Stimulated activated CD4-positive, alpha-beta T cell treated with anti-CD3 and anti-CD28 coated beads, Interleukin-1b, Interleukin-23, amount 100 ng/mL, for 24 hours (primary cell): ENCODE measurements at places on chromosomes 11 and 22.

DNA sequence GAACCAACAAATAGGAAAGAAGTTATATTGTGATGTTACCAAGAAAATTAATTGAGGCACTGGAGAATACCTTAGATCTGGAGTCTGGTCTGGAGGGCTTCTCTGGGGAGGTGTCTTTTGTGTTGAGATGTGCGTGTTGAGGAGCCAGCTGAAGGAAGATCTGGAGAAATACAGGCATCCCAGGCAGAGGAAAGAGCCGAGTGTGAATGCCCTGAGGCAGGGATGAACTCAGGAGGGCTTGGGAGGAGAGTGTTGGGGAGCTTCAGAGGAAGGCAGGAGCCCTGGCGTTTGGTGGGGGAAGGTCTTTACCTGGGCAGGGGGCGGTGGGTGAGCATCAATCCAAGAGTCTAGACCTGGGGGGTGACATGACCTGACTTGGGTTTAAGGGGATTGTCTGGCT is 13.1 kb downstream of the SYNGR1 start:
- no peak for DNase-seq

DNA sequence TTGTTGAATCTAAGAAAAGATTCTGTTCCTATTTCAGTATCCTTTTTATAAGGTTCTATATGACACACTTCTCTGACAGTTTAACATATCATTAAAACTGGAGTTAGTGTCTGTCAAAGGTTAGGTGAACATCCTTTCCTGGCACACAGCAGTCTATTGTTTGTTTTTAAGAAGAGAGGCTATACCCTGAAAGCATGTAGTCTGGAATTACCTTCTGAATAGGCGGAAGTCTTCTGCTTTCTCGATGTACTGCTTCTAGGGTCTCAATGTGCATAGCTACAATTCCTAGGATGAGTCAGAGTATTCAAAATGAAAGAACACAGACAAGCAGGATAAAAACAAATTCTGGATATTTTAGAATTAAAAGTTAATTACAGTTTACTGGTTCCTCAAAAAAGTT is 188.6 kb downstream of the SWAP70 start:
- no peak for DNase-seq

- no peak for DNase-seq
Observed at GRCh38 chr11:76736773-76737495, 46.2 kb upstream of the TSKU start.

DNA sequence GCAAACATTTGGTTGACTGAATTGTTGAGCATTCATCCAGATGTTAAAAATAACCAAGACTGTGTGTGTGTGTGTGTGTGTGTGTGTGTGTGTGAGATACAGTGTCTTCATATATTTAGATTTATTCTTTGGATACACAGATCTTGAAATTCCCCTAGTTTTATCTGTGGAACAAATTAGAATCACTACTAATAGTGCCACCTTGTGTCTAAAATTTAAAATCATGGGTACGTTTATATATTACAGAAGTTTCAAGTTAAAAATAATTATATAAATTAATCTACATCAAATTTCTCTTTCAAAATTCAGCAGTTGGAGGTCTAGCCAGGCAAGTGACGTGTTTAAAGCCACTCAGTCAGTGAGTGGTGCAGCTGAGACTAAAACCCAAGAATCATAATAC is 1566.2 kb upstream of the TENM4 start:
- DNase-seq, result no peak

- DNase-seq, result no peak
Observed at GRCh38 chr11:72769680-72770079, 17.5 kb upstream of the ARAP1 start.

GRCh38 chr22:42412744-42413333 is 19.4 kb downstream of the NFAM1 start:
- DNase-seq, result no peak

GRCh38 chr11:5398936-5399335 is 15.3 kb downstream of the OR51M1 start:
- DNase-seq, result no peak

DNA sequence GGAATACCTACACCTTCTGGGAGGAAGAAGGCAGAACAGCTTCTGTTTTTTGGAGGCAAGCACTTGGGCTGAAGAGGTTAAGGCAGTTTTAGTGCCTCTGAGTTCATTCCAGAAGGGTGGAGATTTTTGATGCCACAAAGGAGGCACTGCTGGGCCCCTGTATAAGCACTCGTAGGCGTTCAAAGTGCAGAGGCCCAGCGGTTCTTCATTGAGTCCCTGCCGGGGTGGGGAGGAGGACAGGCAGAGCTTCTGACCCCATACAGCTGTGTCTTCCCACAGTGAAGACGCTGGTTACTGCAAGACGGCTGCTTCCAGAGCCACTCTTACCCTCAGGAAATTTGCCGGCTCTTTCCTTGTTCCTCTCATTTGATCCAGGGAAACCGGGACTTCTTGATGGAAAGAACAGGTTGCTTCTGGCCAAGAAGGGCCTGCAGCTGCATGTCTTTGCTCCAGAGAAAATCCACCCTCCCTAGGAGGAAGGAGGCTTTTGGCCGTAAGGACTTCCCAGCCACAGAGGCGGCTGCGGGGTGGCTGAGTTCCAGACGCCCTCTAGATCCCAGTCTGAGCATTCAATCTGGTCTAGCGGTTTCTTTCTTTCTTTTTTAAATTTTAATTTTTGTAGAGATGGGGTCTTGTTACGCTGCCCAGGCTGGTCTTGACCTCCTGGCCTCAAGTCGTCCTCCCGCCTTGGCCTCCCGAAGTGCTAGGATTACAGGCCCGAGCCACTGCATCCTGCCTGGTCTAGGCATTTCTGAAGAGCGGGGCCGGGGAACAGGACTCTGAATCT is 9.4 kb downstream of the ADAMTS15 start:
- DNase-seq, result no peak

DNA sequence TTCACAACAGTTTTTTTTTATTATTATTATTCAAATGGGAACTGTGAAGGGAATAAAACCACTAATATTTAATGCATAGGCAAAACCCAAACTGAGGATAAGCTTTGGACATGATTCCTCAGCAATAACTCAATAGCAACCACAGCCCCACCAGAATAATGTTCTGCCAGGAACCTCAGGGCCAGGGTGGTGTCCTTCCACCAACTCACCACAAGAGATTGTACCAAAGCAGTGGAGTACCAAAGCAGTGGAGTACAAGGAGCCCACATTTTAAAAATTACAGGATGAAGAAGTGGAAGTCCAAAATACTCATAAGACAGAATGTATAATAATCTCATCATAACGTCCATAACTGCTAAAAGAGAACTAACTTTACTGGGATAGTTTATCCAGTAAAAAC is 32.5 kb upstream of the FZD4 start:
- DNase-seq, result no peak

DNA sequence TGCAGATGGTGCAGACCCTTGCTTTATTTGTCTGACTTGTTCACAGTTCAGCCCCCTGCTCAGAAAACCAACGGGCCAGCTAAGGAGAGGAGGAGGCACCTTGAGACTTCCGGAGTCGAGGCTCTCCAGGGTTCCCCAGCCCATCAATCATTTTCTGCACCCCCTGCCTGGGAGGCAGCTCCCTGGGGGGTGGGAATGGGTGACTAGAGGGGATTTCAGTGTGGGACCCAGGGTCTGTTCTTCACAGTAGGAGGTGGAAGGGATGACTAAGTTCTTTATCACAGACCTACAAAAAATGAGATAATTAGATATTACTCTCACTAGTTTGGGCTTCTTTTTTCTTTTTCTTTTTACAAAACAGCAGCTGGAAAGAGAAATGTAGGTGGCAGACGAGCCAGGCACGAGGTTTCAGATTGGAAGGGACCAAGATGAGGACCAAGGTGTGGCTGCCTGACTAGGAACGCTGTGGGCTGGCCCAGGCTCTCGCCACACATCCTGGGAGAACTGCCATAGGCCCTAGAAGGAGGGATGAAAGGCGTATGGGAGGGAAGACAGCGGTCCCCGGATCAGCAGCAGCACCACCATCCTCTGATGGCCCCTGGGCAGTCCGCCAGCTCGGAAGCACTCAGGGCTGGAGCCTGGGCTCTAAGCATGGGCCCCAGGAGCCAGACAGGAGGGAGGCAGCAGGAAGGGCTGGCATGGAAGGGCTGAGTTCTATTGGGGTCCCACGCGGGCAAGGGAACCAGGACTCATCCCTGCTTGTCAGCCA is 14.2 kb downstream of the TXN2 start:
- DNase-seq, result no peak

DNA sequence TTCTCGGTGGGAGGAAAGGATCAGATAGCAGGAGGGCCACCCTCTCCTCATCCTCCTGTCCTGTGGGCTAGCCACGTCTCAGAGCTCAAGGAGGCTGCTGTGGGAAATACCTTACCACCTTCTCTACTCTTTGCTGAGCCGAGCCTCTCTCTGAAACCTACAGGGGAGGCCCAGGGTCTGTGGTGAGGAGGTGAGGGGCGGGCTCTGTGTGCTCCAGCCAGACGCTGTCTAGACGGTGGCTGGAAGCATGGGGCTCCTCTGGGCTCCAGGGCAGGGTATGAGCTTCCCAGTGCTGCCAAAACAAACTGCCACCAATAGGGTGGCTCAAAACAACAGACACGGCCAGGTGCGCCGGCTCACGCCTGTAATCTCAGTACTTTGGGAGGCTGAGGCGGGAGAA is 5.5 kb upstream of the TMPRSS6 start:
- DNase-seq, result no peak
